Renal cortical epithelial cell (primary cell): ENCODE measurements at places on chromosomes 16 and 17.

- DNase-seq: no peak
Observed at GRCh38 chr17:82493226-82493781, 26.2 kb upstream of the FOXK2 start.

- no peak for DNase-seq
Observed at GRCh38 chr17:75514919-75515495, 330 bp downstream of the CASKIN2 start.

DNA sequence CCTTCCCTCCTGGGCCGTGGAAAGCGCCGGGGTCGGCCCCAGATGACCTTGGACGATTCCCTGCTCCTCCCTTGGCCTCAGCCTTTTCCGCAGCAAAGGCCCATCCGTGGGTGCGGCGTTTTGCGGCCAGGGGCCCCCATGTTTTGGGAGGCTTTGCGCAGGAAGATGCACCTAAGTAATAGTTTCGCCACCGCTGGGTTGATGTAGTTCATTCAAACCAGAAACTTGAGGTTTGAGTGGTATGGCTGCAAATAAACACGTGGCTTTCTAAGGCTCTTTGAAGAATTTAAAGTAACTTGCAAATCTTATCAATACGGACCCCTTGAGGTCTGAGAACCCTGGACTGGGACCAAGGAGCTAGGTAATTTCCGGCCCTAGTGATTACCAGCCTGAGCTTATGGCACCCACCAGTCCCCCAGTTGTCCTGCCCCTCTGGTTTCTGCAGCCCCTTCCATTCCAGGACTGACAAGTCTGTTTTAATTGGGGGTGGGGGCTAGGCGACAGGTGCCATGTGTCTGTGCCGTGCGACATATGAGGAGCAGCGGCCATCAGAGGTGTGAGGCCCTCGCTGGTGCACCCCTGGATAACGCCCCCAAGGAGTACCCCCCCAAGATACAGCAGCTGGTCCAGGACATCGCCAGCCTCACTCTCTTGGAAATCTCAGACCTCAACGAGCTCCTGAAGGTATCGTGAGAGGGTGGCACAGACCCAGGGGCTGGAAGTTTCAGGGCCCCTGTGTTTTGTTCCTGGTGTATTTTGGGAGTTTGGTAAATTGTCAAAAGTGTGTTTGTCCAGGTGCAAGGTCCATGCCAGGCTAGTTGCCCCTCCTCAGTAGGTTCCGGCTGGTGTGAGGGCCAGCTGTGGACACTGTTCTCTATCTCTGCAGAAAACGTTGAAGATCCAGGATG is 834 bp downstream of the MRPL12 start:
- no peak for DNase-seq

GRCh38 chr17:62030264-62030663 is 34.8 kb downstream of the MED13 start:
- DNase-seq: no peak

DNA sequence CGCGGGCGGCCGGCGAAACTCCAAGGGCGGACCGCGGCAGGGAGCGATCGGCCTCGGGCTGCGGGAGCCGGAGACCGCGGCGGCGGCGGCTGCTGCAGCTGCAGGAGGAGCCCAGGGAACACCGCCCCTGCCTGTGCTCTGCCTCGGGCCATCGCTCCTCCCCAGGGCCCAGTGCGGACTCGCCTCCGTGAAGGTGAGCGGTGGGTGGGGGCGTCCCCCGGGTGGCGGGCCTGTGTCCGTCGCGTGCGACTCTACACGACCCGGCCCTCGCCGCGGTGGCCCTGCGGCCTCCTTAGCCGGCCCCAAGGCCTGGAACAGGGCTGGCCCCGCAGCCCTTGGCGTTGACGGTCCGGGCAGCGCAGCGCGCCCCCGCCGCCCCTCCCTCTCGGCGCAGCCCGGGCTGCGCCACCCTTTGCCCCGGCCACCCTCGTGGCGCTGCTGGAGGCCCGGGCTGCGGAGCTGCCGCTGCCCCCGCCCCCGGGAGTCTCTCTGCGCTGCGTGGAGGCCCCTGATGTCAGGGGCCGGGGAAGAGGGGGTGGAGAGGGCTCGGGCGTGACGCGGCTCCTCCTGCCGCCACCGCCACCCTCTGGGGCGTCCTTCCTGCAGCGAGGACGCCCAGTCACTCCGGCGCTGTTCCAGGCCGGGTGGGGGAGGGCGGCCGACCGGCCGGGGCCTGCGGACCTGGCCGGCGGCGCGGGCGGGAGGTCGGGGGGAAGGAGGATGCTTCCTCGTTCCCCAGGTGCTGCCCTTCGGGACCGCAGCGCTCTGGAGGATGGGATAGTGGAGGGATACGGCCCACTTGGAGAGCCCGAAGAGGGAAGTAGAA is 485 bp downstream of the DYNLL2 start:
- no peak for DNase-seq

DNA sequence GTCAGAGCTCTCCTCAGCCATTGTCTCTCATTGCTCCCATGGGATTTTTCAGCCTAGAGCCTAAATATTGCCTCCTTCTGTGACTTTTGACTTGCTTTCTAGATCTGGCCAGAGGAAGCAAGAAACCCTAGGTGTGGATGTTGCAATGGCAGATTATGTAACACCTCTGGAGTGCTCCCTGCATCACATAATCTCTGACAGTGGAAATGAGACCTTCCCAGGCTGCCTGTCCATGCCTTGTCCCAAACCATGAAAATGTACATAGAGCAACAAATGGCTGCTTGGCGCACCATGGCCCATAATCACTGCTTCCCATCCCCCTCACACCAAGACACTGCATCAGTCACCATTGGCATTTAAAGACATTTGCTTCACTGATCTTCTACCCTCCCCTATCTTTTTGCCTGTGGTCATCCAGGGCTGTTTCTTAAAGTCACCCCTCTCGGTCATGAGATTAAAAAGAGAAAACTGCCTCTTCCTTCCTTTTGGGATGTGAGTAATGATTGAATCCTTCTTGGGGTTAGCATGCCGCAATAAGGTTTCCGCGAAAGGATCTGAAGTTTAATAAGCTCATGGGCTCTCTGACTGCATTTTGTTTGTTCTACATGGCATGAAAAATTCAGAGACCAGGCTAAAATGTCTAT is 34.2 kb upstream of the CCL2 start:
- DNase-seq: peak; percentile 18

GRCh38 chr17:74449306-74449705 is 17.1 kb upstream of the CD300A start:
- no peak for DNase-seq

DNA sequence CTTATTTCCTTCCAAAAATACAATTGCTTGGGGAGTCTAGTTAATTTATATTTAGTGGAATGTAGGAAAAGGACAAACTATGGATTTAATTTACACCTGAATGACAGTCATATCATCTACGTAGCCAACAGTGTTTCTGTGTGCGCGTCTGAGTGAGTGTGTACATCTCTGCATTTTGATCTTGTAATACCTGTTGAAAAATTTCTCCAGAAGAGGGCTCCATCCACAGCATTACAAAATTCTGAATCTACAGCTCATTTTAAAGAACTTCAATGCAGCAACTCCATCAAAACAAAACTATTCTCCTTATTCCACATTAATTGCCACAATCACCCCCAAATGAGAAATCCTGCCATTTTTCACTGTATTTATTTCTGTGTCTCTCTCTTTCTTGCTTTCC is 3.9 kb downstream of the CDH13 start:
- no peak for DNase-seq

- DNase-seq: no peak
Observed at GRCh38 chr16:66943426-66944053, 8.2 kb downstream of the CES2 start.

- DNase-seq: no peak
Observed at GRCh38 chr16:9003322-9003721, 39.6 kb upstream of the USP7 start.

- DNase-seq: no peak
Observed at GRCh38 chr17:19755392-19755791, 7.3 kb upstream of the ALDH3A1 start.

- DNase-seq: no peak
Observed at GRCh38 chr17:83082424-83082823, 3.0 kb downstream of the METRNL start.

- DNase-seq: no peak
Observed at GRCh38 chr17:74325743-74326379, at the start of gene KIF19. Gene KIF19 (plus strand): TSS chr17:74326226. CDS start chr17:74326350, 124 bp downstream.

GRCh38 chr17:66957951-66958579 is 6.4 kb upstream of the CACNG4 start:
- DNase-seq: no peak

DNA sequence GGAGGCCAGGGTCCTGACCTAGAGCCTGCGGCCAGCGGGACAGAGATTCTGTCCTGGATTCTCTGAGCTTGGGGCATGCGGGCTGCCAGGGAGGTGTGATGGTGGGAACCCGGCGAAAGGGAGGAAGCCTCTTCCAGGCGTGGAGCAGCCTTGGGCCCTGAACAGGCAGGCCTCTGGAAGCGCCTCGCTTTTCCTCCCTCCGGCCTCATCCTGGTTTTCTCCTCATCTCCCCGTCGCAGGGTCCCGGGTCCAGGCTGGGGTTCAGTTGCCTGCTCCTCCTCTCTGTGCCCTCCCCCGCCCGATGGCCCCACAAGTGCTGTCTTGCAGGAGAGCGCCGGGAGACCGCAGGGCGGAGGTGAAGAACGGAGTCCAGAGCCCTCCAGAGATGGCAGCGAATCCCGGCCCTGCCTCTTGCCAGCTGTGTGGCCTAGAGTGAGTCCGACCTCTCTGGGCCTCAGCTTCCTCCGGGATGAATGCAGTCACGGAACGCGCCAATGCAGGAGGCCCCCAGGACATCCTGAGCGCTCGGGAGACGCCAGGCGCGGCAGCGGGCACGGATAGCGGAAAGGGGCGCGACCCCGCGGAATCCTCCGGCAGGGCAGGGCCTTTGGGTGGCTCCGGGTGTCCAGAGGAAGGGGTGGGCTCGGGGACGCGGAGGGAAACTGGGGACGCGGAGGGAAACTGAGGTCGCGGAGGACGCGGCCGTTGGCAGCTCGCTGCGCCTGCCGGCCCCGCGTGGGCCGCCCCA is 553 bp upstream of the RAB11FIP4 start:
- no peak for DNase-seq

DNA sequence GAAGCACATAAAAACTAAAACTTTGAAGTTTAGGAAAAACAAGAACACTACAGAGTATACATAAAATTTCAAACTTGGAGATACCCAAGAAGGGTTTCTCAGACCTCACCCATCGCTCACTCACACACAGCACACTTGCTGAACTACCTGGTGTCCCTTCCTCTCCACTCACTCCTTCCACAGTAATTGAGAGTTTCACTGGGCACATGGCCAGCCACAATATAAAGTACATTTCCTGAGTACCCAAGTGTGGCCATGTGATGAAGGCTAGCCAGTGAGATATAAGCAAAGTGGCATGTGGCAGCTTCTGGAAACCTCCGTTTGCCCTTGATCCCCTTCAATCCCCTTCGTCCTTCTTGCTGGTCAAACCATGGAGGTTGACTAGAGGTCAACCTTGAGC is 11.9 kb downstream of the TOX3 start:
- DNase-seq: no peak

DNA sequence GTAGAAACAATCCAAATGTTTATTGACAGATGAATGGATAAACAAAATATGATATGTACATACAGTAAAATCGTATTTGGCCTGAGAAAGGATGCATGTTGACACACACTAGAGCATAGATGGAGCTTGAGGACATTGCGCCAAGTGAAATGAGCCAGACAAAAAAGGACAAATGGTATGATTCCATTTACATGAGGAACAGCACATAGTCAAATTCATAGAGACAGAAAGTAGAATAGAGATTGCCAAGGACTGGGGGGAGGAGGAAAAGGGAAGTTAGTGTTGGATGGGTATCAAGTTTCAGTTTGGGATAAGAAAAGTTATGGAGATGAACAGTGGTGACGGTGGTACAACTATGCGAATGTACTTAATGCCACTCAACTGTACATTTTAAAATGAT is 47.9 kb downstream of the COPRS start:
- no peak for DNase-seq

GRCh38 chr16:12262454-12263180 is 286.1 kb downstream of the SNX29 start:
- DNase-seq: peak; percentile 84

GRCh38 chr16:11669380-11670146 is 1.3 kb downstream of the SNN start:
- no peak for DNase-seq

DNA sequence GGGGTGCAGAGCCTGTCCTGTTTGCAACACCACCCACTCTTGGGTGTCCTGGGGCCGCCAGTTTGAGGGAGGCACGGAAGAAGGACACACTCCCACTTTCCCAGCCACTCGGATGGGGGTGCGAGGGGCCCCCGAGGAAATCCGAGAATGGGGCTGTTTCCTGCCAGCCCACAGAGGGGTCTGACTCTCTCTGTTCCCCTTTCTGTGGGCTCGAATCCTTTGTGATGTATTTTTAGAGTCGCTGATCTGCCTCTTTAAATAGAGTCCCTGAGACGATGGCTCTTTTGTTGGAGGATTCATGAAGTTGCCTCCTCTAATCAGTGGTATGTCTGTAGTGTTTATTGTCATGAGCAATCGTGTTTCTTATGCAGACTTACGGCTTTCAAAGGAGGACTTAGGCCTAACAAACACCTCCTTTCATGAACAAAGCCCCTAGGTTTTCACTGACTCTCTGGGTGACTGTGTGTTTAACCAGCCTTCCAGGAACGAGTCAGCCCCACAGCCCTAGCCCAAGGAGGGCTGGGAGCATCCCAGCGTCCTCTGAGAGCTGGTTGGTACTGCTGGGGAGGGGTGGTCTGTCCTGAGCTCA is 29.1 kb downstream of the CIBAR2 start:
- no peak for DNase-seq

- DNase-seq: peak; percentile 36
Observed at GRCh38 chr17:20202141-20202621, 193.0 kb downstream of the SPECC1 start.

DNA sequence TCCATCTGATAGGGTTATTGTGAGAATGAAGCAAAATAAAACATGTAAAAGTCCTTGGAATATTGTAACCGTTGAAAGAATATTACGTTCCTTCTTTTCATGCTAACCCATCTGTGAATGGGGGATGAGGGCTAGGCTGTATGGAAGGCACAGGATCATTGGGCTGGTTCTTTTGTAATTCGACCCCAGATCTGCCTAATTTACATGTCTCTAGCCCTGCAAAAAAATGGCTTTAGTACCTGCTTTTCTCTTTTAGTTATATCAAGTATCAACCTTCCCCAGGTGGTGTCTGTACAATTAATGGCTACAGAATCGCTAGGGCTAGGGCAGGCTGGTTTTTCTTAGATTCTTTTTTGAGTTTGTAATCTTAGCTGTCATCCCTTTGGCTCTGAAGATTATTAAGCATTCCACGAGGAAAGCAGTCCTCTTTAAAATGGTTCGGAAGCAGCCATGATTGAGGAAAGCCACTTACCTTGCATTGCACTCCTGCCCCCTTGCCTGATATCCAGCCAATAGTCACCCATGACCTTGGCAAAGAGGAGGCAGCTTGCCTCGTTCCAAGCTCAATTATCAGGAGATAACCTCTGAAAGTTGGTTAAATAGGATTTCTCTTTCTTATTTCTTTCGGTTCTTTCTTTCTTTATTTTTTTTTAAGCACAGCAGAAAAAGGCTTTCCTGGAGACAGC is 153.9 kb upstream of the ZKSCAN2 start:
- DNase-seq: no peak

- no peak for DNase-seq
Observed at GRCh38 chr17:73667181-73667959, 23.1 kb upstream of the SDK2 start.

- no peak for DNase-seq
Observed at GRCh38 chr16:25063102-25063501, 47.9 kb upstream of the ARHGAP17 start.
